ENCODE measurements at places on chromosomes 5 and 9. TPM values are rescaled to one million over a fixed set of nuclear protein-coding genes. Genes with fewer than 3 reads are reported as not detected.

ANKRD18B gene
- not detected for total RNA-seq

DNAJC25 gene
- 15.1 TPM for total RNA-seq

PDZD2 gene
- total RNA-seq = 66.4 TPM

PTGES gene
- 6.5 TPM for total RNA-seq

PRDM9 gene
- total RNA-seq = not detected

ANKRD34B gene
- not detected for total RNA-seq

PHYHD1 gene
- total RNA-seq = 14.4 TPM

SLC36A3 gene
- not detected for total RNA-seq

SCGB3A1 gene
- total RNA-seq = not detected

SOHLH1 gene
- total RNA-seq = not detected

SV2C gene
- 0.09 TPM for total RNA-seq

CCDC152 gene
- total RNA-seq = 0.65 TPM

PCDHB13 gene
- 7.7 TPM for total RNA-seq

HMCN2 gene
- 0.84 TPM for total RNA-seq

GDNF gene
- total RNA-seq = not detected

PCDHB2 gene
- total RNA-seq = 3.3 TPM

PCDHGA10 gene
- 6.8 TPM for total RNA-seq

PCDHA11 gene
- total RNA-seq = 0.36 TPM

TMC1 gene
- total RNA-seq = 0.12 TPM

F12 gene
- total RNA-seq = 0.38 TPM

IL3 gene
- not detected for total RNA-seq

GFI1B gene
- not detected for total RNA-seq

EQTN gene
- total RNA-seq = 0.95 TPM

DDX31 gene
- total RNA-seq = 8.8 TPM

MYORG gene
- total RNA-seq = 18.8 TPM

DNAH5 gene
- total RNA-seq = 0.46 TPM

SPINK4 gene
- total RNA-seq = not detected

WNK2 gene
- 0.28 TPM for total RNA-seq

INSL6 gene
- not detected for total RNA-seq

PCDHGA4 gene
- 4.5 TPM for total RNA-seq

MYMK gene
- total RNA-seq = not detected

SPATA31C1 gene
- total RNA-seq = not detected

PCDHAC2 gene
- 4.4 TPM for total RNA-seq

FYB1 gene
- total RNA-seq = 23.9 TPM

DNM1 gene
- total RNA-seq = 25.8 TPM

CDC25C gene
- total RNA-seq = 0.72 TPM

PRLR gene
- total RNA-seq = 0.38 TPM

AIF1L gene
- 20.8 TPM for total RNA-seq

ABO gene
- total RNA-seq = 7.3 TPM

DIAPH1 gene
- total RNA-seq = 93.2 TPM
